ENCODE measurements at places on chromosomes 7 and 10. TPM values are rescaled to one million over a fixed set of nuclear protein-coding genes. Genes with fewer than 3 reads are reported as not detected.

Gene SFXN3
- total RNA-seq, result 39.5 TPM

Gene NUTM2E
- 0.92 TPM for total RNA-seq

Gene COL28A1
- not detected for total RNA-seq

Gene GLI3
- total RNA-seq, result 0.12 TPM

Gene COL1A2
- 0.06 TPM for total RNA-seq

Gene SPRN
- total RNA-seq, result not detected

Gene SVOPL
- 2.3 TPM for total RNA-seq

DNA sequence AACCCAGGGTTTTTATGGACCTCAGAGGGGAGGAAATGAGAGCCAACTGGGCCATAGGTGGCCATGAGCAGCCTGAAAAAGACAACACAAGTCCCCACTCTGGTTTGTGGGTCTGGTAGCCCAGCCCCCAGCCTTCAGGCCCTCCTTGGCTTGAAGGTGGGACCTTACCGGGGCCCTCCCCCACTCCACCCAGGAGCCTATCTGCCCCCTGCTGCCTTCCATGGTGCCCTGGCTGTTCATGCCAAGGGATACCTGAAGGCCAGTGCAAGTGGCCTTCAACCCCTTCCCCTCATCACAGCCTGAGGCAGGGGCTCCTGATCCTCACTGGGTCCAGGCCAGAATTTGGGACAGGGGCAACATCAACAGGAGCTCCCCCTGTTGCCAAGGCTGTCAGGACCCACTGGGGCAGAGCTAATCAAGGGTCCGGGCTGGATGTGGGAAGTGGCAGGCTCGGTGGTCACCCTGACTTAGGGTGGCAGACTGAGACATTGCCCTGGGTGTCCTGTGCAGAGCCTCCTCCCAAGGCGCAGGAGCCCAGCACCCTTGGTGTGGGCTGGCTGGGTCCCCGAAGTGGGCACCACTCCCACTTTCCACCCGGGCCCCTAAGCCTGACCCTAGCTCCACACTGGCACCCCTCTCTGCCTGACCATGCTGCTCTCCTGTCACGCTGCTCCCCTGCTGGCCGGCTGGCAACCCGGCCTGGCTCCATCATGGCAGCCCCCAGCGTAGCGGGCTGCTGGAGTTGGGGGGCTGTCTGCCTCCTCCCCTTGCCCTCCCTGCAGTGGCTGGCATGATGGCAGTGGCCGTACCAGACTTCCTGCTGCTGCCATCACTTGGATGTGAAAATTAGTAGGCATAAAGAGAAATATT, 6.4 kb downstream of the WDFY4 start:
- no peak for DNase-seq

DNA sequence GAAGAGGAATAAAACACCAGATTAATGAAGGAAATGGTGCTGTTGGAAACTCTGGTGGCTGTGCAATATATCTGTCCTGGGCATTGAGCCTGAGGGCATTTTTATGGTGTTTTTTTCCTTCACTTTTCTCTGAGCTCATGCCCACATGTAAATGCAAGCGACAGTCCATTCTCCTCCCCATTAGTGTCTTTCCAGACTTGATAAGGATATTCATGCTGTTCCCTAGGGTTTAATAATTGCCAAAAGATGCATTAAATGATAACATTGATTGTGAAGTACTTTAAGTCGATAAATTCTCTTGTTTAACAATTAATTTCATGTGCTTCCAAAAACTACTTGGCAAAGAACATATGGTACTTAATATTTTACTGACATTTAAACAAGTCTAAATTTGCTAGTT, 384.7 kb downstream of the MDFIC start:
- no peak for DNase-seq

- no peak for DNase-seq
Observed at GRCh38 chr7:84108787-84109186, 85.8 kb downstream of the SEMA3A start.

DNA sequence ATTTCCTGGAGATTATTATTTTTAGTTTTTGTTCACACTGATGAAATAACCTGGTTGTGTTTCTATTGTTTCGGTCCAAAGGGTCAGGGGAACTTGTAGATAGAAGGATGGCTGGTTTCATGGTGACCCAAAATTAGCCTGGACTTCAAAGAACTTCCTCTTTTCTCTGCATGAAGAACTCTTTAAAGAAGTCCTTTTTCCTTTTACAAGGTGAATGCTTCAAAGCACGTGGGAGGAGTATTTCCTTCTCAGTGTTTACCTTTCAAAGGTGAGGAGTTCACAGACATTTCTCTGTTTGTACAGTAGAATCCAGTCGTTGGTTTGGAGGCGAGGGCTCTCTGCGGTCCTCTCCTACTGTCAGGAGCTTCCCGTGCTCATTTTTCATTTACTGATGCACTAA, 561.7 kb downstream of the GATA3 start:
- no peak for DNase-seq

GRCh38 chr10:89207181-89207800, at the start of gene CH25H:
TSS of gene CH25H (minus strand) at chr10:89207317. CDS start at chr10:89207292, 25 bp downstream.
- peak; percentile 39 for DNase-seq

DNA sequence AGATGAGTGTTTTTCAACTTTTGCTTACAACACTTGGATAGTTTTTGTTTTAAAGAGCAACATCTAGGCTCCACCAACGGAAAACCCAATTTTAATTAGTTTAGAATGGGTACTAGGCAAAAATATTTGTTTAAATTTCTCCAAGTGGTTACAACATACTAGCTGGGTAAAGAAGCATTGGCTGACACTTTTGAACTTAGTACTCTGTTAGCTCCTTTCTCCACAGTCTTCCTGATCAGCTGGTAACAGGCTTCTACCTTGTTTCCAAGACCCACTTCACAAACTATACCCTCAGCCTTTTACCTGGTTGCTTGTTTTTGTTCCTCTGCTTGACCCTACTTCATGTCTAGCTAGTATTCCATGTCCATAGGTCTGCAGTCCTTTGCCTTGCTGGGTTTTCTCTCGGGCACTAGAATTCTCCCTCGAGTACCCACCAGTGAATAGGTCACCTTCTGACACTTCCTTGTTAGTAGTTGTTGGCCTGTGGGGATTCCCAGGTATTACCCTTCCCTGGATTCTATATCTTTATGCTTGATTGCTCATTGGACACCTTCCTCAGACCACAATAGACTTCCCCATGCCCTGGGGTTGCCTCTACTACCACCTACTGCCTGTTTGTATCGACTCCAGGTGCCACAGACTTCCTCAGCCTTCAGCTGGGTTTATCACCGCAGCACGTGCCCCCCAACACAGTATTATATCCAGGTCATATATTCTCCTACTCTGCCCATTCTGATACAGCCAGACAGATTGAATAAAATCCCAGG, 42.0 kb downstream of the PRPS1L1 start:
- DNase-seq, result no peak

GRCh38 chr10:124032971-124033886, 60.2 kb downstream of the CHST15 start:
- DNase-seq, result no peak

GRCh38 chr7:33471636-33472242, 342.4 kb downstream of the BBS9 start:
- no peak for DNase-seq

DNA sequence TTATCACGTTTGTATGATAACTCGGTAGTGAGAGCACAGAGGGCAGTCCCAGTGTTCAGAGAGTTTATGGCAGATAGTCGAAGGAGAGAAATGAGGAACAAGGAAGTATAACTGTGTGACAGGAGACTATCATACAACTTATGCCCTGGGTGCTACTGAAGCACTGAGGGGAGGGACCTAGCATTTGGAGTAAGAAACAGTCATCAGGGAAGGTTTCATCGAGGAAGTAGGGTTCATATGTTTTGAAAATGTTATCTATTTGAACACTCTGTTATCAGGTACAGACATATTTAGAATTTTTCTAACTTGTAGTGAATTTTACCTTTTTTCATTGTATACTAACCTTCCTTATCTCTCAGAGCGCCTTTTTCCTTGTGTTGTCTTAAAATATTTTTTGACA, 1214.4 kb upstream of the C7orf33 start:
- DNase-seq, result no peak

Data from activated CD4-positive, alpha-beta T cell treated with anti-CD3 and anti-CD28 coated beads, Interleukin-2, amount 10 ng/mL, durations not matched to agents 7 days and 5 days (primary cell).